ENCODE measurements at places on chromosomes 16 and 17.

- DNase-seq = no peak
Measured at GRCh38 chr17:79164408-79164807, 89.8 kb downstream of the ENGASE start.

GRCh38 chr17:79923974-79924638 lies 84.9 kb upstream of the CBX4 start:
- DNase-seq = no peak

- DNase-seq = no peak
Measured at GRCh38 chr16:54027558-54027957, 259.0 kb downstream of the IRX3 start.

GRCh38 chr16:69925311-69925710 lies 25.8 kb upstream of the CLEC18A start:
- no peak for DNase-seq

GRCh38 chr16:17470908-17471718 lies at the start of gene XYLT1:
Gene XYLT1 (minus strand): TSS chr16:17470960. CDS start chr16:17470796, 164 bp downstream.
- DNase-seq = no peak

DNA sequence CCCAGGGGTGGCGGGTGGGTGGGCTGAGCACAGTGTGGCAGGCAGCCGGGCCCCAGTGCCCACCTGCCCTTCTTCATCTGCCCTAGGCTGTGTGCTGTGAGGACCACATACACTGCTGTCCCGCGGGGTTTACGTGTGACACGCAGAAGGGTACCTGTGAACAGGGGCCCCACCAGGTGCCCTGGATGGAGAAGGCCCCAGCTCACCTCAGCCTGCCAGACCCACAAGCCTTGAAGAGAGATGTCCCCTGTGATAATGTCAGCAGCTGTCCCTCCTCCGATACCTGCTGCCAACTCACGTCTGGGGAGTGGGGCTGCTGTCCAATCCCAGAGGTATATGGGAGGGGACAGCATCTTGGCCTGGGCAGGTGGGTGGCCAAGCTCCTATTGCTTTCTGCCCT lies 6.4 kb downstream of the GRN start:
- DNase-seq = no peak

DNA sequence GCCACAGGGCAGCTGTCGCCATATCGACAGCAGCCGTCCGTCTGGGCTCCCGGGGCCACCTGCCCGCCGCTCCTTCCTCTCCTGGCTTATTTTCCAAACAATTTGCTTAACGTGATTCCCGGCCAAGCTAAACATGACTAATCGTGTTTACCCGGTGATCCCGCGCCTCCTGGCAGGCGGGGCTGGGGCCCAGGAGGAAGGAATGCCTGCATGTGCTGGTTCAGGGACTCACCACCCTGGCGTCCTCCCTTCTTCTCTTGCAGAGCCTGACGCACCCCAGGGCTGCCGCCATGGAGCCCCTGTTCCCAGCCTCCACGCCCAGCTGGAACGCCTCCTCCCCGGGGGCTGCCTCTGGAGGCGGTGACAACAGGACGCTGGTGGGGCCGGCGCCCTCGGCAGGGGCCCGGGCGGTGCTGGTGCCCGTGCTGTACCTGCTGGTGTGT lies 6.1 kb downstream of the SSTR5 start:
- DNase-seq = no peak

GRCh38 chr17:4199818-4200402 lies 56.9 kb downstream of the CYB5D2 start:
- DNase-seq = no peak

DNA sequence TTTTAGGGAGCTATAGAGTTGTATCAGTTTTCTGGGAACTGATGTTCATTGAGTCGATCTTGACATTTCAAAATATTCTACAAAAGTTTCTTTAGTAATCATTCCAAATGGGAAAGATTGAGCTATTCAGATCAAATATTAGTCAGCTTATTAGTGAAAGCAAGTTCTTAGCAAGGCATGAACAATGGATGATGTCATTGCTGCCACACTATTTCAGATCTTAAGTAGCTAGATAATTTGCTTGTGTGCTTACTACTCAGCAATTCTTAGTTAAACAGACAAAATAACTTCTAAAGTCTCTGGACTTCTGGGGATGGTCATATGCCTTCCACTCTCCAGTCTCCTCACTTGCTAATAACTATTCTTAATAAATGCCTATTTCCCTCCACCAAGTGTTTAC lies 69.0 kb upstream of the CDH8 start:
- DNase-seq = no peak

DNA sequence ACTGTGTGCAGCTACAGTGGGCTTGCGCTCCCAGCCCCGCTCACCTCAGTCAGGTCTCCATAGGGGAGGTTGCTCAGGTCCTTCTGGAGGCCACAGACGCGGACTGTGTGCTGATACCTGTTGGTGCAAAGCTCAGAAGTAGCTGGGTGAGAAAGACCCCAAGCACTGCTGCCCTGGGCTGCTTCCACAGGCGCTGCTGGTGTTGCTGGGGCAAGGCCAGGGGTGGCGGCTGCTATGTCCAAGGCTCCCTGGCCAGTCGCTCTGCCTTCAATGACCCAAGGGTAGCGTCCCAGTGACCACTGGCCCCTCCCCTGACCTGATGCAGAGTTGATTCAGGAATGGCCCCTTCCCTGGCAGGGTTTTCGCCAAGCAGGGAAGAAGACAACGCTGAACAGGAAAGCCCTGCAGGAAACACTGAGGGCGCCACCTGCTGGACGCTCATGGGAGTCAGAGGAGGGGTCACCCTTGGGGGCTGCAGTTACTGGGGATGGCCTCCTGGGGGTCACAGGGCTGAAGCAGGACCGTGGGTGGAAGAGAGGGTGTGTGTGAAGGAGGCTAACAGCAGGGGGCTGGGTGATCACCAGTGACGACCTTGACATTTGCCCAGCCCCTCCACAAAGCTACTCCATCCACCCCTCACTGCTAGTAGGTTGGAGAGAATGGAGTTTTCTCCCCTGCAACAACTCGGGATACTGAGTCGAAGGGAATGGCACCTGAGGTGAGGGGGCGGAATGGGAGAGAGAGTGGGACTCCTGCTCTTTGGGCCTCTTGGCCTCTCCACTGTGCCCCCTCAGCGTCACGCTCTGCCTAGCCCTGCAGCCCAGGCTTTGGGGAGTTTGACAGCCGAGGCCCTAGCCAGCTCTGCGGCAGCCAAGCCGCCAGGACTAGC lies 38.3 kb downstream of the ABCC12 start:
- no peak for DNase-seq

- no peak for DNase-seq
Measured at GRCh38 chr17:74898376-74898946, 5.0 kb upstream of the FADS6 start.

- no peak for DNase-seq
Measured at GRCh38 chr16:17083628-17084027, 387.1 kb downstream of the XYLT1 start.

GRCh38 chr17:39164675-39165143 lies 1.3 kb downstream of the ARL5C start:
- DNase-seq = peak; percentile 53

GRCh38 chr16:81502396-81503070 lies 57.9 kb downstream of the CMIP start:
- DNase-seq = no peak

DNA sequence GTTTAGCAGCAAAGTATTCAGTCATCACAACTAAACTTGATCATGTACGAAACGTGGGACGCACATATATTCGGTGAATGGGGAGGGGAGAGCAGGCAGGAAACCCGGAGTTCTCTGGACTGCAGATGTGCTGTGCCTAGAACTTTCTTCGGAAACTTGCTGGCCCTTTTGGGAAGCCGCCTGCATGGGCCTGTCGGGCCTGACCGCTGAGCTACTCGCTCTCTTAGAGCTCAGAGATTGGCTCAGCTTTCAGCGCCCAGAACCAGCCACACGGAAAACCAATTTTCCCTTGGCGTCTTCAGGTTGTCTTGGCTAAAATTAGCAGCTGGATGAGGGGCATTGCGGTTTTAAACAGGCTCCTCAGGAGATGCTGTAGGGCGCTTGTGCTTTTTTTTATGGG lies 38.1 kb downstream of the ZDHHC7 start:
- no peak for DNase-seq

DNA sequence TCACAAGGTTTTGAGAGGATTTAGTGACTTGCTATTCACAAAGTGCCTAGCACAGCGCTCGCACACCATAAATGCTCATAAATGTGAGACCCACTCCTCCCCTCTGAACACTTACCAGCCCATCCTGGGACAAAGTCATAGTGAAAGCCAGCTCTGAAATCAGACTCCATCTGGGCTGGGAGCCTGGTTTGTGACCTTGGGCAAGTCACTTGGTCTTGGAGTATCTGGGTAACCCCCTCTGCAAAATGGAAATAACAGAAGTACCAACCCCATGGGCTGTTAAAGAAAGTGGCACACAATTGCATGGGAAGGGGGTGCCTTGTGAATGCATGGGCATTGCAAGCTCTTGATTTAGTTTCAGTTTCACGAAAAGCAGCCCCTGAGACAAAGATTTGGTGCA lies 104.7 kb upstream of the CDH5 start:
- no peak for DNase-seq

GRCh38 chr16:24635900-24636610 lies 93.4 kb upstream of the TNRC6A start:
- DNase-seq = no peak

- DNase-seq = no peak
Measured at GRCh38 chr16:77273-77806, 685 bp upstream of the MPG start.

- DNase-seq = no peak
Measured at GRCh38 chr16:84138824-84139627, 6.0 kb downstream of the HSDL1 start.

Measured in stimulated activated CD8-positive, alpha-beta memory T cell treated with anti-CD3 and anti-CD28 coated beads, Interleukin-4, amount 100 ng/mL, for 4 hours (primary cell).